ENCODE measurements at places on chromosomes 13 and 19.

DNA sequence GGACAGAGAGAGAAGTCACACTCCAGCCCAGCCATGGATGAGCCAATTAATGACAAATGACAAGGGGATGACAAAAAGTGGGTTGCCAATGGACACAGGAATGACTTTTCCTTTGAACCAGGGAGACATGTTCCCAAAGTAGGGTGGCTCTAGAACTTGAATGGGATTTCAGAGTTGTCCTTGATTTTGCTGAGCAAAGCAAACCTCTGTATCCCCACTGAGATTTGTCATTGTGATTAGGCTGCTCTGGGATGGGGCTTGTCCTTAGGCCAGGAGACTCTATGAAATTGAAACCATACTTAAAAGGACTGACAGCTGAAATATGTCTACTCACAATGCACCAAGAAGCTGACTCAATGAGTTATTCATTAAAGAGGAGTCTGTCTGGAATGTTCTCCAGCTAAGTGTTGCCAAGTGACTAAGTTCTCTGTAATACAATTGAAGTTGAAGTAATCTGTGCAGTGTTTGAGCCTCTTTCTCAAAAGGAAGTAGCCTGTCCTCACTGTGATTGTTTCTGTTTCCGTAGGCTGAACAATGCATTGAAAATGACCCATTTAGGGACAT, 69.0 kb upstream of the PCDH9 start:
- DNase-seq: no peak

DNA sequence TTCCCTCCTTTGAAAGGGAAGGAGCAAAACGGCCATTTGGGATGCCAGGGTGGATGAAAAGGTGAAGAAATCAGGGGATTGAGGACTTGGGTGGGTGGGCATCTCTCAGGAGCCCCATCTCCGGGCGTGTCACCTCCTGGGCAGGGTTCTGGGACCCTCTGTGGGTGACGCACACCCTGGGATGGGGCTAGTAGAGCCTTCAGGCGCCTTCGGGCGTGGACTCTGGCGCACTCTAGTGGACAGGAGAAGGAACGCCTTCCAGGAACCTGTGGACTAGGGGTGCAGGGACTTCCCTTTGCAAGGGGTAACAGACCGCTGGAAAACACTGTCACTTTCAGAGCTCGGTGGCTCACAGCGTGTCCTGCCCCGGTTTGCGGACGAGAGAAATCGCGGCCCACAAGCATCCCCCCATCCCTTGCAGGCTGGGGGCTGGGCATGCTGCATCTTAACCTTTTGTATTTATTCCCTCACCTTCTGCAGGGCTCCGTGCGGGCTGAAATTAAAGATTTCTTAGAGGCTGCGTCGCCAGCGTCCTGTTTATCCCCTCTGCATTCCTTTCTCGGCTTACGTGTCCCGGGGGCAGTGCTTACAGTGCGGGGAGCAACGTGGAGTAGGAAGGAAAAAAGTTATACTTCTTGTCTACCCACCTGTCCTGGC, 15.2 kb upstream of the S1PR4 start:
- peak; percentile 46 for DNase-seq

- DNase-seq: no peak
Measured at GRCh38 chr13:48411147-48411794, 1.6 kb downstream of the LPAR6 start.

GRCh38 chr13:94825507-94825906, 113.2 kb upstream of the SOX21 start:
- DNase-seq: no peak

DNA sequence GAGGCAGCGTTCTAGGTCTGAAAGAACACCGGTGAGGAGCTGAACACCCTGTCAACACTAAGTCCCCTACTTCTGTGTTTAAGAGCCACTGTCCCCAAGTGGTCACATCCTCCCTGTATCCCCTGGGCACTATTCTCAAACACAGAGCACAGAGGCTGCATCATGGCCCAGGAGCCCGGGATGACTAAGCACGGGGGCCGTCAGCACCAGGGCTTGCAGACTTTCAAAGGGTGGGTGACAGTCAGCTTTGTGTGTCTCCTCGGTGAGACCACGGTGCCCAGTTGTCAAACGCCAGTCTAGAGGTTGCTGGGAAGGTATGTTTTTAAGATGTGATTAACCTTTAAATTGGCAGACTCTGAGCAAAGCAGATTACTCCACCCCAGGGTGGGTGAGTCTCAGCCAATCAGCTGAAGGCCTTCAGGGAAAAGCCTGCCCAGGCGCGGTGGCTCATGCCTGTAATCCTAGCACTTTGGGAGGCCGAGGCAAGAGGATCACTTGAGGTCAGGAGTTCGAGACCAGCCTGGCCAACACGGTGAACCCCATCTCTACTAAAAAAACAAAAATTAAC, 8.0 kb downstream of the MAP2K2 start:
- no peak for DNase-seq

DNA sequence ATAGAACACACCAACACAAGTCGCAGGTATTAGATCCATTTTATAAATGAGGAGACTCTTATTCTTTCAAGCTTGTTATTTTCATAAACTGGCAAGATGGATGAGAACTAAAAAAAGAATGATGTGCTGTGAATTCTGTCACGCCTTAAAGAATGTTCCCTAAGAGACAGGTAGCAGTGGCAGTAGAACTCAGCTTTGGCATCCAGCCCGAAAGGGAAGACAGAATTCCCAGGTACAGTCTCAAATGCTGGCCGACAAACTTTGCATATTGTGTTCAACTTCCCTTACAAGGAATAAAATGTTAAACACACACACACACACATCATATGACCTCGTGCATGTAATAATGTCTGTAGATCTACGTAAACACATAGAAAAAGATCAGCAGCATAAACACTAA, 3.2 kb downstream of the TMEM272 start:
- DNase-seq: no peak

GRCh38 chr19:12482509-12482886, 2.1 kb downstream of the ZNF709 start:
- no peak for DNase-seq

- no peak for DNase-seq
Measured at GRCh38 chr19:29687244-29687896, 22.1 kb downstream of the PLEKHF1 start.

DNA sequence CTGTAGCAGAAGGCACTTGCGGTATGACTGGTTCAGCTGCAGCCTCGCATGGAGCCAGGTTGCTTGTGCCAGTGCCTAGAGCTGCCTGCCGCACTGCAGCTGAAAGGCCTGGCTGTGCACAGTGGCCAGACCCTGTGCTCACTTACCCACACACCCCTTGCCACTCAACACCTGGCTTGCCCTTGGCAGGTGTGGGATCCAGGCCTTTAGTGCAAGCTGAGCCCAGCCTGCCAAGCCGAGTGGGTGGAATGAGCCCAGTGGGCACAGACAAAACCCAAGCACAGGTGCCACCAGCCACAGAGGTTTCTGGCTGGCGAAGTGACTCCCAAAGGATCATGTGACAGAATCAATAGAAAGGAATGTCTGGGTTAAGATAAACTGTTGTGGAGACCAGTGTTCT, 19.5 kb downstream of the LIG4 start:
- no peak for DNase-seq

GRCh38 chr13:26861941-26862340, 101.4 kb upstream of the GPR12 start:
- no peak for DNase-seq

GRCh38 chr13:23320926-23321534, 112.5 kb downstream of the SACS start:
- DNase-seq: no peak

- DNase-seq: no peak
Measured at GRCh38 chr13:37074703-37075102, 15.2 kb upstream of the SUPT20H start.

DNA sequence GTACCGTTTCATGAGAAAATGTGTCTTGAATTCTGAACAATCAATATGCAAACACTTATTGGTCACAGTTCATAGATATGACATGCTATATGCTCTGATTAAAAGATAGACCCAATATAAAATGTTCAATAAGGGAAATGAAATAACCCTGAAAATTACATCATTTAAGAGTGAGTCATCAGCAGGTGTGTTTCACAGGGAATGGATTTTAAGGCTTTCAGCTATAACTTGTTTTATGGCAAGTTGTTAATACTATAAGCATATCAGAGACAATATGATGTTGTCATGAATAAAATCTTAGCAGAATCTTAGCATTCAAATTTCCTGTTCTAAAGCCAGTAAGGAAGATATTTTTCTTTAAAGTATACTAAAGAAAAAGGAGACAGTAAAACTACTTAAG, 483.4 kb upstream of the PCDH9 start:
- DNase-seq: no peak

DNA sequence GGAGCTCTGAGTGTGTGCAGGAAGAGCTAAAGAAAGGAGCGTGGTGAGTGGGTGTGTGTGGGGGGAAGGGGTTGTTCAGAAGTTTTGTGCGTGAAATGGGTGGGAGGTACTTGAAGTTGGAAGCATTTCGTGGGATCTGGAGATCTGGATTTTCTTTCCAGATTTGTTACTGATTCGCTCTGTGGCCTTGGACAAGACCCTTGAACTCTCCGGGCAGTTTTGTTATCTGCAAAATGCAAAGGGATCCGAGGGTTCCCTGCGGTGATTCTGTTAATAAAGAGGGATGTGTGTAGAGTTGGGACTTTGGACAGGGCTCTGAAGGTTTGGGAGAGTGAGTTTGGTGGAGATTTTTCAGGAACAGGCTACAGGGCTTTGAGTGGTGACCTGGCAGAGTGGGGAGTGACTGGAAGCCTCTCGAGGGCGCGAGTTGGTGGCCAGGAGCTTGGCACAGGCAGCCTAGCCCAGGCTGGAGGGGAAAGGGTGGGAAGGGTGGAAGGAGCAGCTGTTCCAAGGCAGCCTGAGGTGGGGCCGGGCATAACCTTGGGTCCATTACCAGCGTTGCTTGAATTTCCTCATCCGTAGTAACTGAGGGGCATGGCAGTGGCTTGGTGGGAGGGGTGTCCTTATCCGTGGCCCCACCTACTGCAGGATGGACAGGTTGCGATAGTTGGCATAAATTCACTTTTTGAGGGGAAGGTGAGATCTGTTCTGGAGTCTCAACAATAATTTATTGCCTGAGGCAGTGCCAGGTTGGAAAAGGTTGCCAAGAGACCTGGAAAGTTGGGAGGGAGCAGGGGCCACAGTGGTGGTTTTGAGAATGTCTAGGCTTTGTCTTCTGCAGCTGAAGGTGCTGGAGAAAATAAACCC, 2.1 kb downstream of the ACTN4 start:
- DNase-seq: no peak

GRCh38 chr19:35318679-35319448, 10.1 kb upstream of the CD22 start:
- no peak for DNase-seq

DNA sequence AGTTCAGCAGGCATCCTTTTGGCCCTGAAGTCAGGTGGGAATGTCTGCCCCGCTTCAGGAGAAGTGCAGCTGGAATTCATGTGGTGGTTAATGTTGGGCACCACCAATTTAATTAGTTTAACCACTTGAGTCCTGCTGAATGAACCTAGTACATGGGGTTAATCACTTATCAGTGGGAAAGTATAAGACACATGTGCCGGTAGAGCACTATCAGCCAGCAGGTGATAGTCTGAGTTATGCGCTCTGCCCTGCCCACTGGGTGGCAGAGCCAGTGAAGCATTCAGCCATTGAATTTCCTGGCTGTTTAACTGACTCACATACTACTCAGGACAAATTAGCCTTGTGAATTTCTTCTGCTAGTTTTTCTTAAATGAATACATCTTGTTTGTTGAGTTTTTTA, 789.7 kb upstream of the PRR20A start:
- no peak for DNase-seq

DNA sequence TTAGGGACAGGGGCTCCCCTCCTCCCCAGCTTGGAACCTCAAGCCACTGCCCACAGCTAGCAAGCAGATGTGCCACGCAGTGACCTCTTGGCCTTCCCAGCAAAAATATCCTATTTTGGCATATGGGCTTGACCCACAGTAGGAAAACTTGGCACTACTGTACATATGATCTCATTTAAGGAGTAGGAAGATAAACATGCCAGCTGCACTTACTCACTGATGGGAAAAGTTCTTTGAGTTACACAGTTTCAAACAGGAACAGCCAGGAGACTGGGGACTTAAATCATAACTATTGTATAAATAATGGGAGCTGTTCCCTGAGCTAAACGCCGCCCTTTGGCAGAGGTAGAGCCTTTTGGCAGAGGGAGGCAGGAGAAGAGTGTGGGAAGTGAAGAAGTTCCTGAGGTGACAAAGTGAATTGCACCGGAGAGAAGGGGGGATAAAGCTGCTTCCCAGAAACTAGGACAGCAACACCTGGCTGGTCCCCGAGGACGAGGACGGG, 6.1 kb downstream of the SACS start:
- no peak for DNase-seq

- peak; percentile 51 for DNase-seq
Measured at GRCh38 chr19:49987159-49987698, 26.3 kb upstream of the SIGLEC11 start.

- DNase-seq: no peak
Measured at GRCh38 chr13:77019756-77020155, 7.2 kb downstream of the FBXL3 start.

DNA sequence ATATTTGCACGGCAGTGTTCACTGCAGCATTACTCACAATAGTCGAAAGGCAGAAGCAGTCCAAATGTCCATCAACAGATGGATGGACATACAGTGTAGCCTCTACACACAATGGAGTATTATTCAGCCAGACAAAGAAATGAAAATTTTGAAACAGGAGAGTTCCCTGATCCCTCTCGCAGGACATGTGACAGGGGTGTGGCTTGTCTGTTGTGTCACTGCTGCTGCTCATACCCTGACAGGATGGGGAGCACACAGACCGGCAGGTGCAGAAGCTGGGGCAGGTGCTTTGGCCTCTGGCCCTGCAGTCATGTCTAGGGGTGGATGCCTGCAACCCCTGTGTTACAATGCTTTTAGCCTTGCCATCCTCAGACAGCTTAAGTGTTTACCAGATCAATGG, 204.3 kb downstream of the EFNB2 start:
- no peak for DNase-seq

DNA sequence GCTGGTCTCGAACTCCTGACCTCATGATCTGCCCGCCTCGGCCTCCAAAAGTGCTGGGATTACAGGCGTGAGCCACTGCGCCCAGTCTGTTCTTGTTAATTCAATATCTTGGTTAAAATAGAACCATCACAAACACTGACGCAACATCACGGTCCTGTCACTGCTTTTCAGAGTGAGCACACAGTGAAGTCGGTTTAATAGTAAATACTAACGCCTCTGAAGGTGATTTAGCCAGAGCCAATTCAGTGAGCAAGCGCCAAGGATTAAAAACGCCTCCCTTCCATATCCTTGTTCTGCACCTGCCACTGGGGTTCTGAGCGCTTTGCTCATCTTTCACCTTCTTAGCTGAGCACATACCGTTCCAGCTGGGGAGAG, 30.3 kb downstream of the LAMP1 start:
- no peak for DNase-seq
